RPMI7951 (cell line): ENCODE measurements at places on chromosomes 16 and 17. TPM values are rescaled to one million over a fixed set of nuclear protein-coding genes. Genes with fewer than 3 reads are reported as not detected.

Gene ARL17B
- 13.1 and 18.1 TPM in 2 replicates for total RNA-seq

Gene QPRT
- total RNA-seq: 18.4 and 23.7 TPM in 2 replicates

DNA sequence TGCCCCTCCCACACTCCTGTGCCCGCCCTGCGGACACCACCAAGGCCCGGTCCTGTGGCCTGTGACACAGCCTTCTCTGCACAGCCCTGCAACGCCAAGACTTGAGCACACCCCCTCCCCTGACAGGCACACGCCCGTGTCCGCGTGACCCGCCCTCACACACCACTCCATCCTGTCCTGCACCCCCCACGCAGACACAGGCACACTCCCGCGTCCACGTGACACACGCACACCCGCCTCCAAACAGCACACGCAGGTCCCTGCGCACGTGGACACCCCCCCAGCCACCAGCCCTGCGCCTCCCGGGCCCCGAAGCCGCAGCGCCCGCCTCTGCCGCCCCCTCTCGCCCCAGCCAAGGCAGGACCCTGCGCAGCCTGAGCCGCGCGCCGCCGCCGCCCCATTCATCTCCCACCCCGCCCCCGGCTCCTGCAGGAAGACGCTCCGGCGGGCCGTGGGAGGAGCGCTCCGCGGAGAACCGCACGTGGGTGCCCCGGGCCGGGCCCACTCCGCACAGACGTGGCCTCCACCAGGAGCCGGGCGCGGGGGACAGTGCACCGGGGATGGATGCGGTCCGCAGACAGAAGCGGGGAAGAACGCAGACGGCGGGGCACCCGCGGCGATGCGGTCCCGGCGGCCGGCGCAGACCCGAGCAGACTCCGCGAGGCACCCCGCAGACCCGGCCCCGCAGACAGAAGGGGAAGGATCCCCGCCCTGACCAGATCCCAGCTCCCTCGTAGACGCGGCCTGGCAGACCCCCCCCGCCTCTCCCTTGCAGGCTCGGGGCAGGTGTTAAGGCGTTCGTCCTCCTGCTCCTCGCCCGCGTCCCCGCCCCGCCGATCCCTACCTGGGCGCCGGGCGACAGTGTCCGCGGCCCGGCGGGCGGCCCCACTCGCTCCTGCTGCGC, 506 bp downstream of the CAMKK1 start:
- peak; percentile 74 for DNase-seq

Gene KRTAP17-1
- not detected in 2 replicates for total RNA-seq

GRCh38 chr16:19589771-19590302, 34.3 kb downstream of the VPS35L start:
- DNase-seq: no peak
